SK-N-DZ (cell line): ENCODE measurements at places on chromosomes 1 and 21.
A peak's percentile ranks its signal among the peaks of the same experiment; 100 is the strongest.

GRCh38 chr1:12316331-12316730 lies 86.5 kb downstream of the VPS13D start:
- no peak for DNase-seq

DNA sequence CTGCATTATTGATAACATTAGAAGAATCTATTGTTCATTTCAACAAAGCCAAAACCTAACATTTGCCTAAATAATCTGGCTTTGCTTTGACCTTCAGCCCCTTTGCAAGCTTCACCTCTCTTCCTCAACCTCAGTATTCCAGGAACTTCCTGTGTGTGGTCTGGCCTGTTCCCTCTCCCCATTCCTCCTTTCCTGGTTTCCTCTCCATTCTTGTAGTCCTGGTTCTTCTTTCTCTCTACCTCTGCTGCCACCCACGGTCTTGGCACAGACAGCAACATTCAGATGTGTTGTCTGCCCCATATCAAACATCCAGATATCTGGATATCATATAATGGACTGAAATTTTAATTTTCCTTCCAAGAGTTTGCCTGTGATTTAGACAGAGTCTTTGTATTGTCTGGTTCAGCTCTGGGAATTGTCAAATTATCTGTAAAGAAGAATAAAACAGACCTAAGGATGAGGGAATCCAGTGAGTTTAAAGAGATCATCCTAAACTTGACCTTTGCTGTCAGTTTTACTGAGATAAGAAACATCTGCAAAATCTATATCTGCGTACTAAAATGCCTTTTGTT lies 148.1 kb upstream of the KCTD3 start:
- DNase-seq = peak; percentile 84

- no peak for DNase-seq
Observed at GRCh38 chr1:7341145-7341905, 429.8 kb upstream of the VAMP3 start.

DNA sequence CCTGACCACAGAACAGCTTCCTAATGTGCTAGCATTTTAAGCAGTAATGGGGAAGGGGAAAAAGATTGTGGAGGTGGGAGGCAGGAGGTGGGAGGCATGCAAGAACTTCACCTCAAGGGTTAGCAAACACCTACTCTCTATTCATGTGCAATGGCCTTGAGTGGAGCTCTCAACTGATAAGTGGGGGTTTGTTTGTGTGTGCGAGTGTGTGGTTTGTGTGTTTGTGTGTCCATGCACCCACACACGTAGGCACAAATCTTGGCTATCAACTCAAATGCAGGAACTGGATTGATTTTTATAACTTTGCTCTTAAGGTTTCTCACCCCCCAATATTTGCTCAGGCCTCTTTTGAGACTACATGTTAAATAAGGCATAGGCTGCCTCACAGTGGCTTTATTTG lies 78.6 kb downstream of the SYT6 start:
- DNase-seq = no peak
